ENCODE measurements at places on chromosomes 4 and X.

DNA sequence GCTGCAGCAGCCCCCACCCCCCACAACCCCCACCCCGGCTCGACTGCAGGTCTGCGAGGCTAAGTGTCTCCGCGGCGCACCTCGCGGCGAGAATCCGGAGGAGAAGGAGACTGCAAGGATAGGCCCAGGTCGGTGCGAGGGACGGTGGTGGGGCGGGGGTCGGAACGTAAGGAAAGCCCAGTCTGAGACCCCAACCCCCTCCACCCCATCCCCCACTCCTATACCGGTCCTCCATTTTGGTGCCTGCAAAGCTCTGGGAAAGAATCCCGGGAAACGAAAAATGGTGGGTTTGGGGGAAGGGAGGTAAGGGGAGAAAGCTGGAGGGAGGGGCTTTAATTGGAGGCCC lies 614 bp downstream of the BEX3 start:
- no peak for DNase-seq

DNA sequence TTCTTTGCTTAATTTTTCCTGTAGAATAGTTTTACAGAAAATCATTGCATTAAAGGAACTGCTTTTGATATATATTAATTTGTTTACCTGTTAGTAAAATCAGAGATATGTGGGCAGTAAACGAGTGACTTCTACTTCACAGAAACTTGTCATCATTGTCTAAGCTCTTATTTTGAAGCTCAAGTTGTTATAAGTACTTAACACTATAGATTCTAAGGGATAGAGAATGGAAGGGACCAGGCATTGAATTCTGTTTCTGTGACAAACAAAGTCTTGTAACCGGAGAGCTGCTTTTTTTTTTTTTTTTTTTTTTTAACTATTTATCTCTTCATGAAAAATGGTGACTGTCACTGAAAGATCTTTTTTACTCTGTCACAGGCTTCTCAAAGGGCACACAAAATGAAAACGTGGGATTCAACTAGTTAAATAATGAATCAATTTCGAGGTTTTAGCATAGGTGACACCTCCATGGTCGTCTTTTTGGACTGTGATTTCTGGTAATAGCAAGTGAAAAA lies 14.4 kb downstream of the STK26 start:
- DNase-seq: no peak

GRCh38 chrX:43702079-43702524 lies 46.0 kb downstream of the MAOA start:
- DNase-seq: no peak

GRCh38 chr4:143286701-143287571 lies 49.7 kb upstream of the GAB1 start:
- DNase-seq: no peak

GRCh38 chr4:151226004-151226932 lies 50.7 kb upstream of the PRSS48 start:
- DNase-seq: no peak

GRCh38 chr4:16897991-16898827 lies at the start of gene LDB2:
TSS of gene LDB2 (minus strand) at chr4:16898645.
- DNase-seq: no peak

- no peak for DNase-seq
Observed at GRCh38 chr4:186725469-186726425, 2.1 kb upstream of the FAT1 start.

DNA sequence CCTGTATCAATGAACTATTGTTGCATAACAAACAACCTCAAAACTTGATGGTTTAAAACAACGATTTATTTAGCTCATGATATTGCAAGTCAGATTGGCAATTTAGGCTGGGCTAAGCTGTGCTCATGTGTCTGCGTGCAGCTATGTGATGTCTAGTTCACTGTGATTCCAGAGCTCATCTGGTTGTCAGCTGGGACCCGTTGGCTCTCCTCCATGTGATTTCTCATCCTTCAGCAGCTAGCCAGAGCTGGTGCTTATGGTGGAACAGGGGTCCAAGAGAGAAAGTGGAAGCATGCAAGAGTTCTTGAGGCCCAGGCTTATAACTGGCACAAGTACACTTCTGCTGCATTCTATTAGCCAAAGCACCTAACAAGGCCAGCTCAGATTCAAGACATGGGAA lies 28.8 kb upstream of the TRPC3 start:
- no peak for DNase-seq

GRCh38 chrX:109822861-109823260 lies 89.8 kb upstream of the ACSL4 start:
- no peak for DNase-seq

DNA sequence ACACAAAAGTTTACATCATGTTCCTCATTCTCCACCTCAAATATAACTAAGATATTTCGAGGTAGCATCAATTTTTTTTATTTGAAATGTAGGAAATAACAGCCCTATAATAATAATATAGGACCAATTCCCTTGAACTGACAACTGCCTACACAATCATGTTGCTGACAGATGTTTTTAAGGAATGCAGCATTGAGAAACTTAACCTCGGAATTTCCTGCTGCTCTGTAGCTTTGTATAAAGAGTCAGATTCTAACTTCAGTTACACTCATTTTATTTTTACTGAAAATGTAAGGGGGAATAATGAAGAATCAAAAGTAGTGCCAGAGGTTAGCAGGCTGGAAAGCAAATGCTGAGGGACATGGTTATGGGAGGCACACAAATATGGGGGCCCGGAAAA lies 235.8 kb downstream of the RBMX2 start:
- DNase-seq: no peak

GRCh38 chr4:165556383-165556782 lies 177.6 kb downstream of the CPE start:
- DNase-seq: no peak

- no peak for DNase-seq
Observed at GRCh38 chrX:51420610-51421009, 75.8 kb downstream of the NUDT11 start.

DNA sequence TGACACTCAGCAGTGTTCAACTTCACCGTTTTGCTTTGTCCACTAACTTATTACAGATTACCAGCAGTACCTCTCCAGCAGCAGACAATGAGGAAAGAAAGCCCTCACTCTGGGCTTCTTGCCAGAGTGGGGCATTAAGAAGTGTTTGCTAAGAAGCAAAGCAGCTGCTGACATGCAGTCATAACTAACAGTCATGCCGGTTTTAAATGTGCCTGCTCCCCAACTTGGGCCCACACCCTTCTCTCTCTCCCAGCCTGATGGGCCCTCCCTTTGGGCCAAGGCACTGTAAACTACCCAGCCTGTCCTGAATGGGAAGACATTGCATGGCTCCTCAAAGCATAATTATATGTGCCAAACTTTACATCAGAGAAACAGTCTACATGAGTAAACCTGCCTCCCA lies 54.6 kb upstream of the HHIP start:
- no peak for DNase-seq

GRCh38 chr4:141207961-141208360 lies 12.7 kb upstream of the ZNF330 start:
- DNase-seq: no peak

DNA sequence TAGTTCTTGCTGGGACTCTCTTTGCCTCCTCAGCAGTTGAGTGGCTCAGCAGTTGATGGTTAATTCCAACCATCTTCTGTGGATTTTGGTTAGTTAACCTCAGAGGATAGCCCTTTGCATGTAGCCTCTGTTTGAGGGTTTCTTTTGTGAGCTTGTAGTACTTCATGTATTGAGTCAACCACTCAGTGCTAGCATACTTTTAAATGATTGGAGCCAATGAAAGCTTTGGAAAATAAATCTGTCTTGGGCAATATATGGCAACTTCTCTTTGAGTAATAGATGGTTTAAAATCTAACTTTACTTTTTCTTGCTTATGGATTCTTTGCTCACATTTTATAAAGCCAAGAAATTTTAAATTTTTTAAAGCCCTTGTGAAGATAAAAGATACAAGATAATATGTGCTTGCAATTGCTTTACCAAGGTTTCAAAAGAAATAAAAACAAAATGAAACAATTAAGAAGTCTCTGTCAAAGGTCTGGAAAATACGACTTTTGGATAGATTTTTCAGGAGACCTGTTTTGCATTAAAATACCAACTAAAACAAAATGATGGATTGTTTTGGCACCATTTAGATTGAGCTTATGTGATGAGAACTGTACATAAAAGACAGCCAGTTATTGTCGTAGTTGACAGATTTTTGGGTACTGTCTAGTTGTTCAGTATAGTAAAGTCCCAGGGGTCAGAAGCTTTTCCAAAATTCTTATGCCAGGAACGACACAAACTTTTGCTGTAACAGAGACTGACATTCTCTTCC lies 181.9 kb downstream of the SPRY1 start:
- no peak for DNase-seq

- no peak for DNase-seq
Observed at GRCh38 chrX:49972328-49972860, 50.0 kb downstream of the CLCN5 start.

DNA sequence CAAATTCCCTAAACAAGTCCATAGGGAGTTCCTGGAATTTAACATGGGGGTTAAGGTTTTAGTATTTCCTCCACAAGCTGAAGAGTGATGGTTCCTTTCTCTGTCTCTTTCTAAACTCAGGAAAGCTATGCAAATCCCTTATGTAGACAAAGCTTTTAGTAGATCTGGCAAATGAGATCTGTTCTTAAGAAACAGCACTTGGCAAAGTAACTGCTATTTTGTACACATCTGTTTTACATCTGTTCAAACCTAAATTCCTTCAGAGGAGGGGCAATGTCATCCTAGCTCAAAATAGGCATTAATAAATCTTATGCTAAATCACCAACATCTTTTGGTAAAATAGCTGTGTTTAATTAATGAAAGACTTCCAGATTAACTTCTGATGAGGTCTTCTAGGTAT lies 137.8 kb upstream of the TBC1D9 start:
- DNase-seq: no peak

GRCh38 chrX:97524997-97525396 lies 641.3 kb downstream of the RPA4 start:
- DNase-seq: no peak

DNA sequence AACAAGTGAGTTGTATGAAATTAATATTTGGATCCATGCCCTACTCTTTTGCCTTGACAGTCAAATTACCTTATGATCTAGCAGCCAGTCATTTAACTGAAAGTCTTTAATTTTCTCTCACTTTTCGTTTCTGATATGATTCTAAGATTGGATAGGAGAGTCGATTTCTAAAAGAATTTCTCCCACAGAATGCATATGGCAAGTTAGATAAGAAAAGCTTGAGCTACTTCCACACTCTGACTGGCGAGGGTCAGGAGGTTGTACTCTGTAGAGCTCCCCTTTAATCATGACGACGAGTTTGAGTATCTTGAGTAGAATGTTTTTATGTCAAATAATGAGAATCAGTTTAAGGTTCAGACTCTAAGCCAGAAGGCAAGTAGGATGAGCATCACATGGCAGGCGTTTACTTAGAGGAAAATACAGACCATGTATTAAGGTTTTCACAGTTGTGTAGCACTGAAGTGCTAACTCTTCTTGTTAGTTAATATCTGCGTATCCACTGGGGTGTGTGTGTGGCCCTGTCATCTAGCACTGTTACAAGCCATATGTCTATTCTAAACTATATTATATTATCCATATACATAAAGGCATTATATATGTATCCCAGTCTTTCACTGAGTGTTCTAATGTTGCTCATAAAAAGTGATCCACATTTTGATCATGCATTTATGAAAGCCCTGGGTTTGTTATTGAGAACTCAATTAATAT lies 37.8 kb downstream of the LRP2BP start:
- no peak for DNase-seq

DNA sequence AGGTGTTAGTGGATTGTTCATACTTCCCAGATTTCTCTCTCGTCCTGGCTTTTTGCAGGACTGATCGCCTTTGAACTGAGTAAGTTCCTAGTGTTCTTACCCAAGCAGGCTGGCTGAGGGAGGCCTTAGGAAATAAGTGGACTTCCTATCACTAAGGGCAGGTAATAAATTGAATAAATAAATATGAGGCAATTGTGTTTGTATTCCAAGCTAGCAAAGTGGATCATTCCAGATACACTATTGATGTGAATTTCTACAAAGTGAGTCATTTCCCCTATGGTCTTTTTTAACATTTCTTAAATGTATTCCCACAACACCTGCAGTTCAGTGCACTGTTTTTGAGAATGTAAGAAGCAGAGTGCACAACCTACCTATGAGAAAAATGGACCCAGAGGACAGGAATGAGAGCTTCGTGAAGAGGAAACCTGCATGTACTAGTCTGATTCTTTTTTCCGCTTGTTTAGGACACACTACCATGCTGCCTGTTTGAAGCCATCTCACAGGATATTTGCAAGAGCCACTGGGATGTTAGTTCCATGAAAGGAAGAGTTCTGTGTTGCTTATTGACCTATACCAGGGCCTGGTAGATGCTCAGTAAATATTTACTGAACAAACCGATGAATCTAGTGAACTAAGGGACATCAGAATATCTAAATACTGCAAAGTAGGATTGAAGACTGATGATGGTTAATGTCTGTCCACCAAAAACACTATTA lies 29.0 kb upstream of the SMAD1 start:
- no peak for DNase-seq

- DNase-seq: no peak
Observed at GRCh38 chr4:75922588-75922987, 18.2 kb downstream of the NAAA start.

- DNase-seq: no peak
Observed at GRCh38 chr4:110624398-110624780, 1.5 kb upstream of the PITX2 start.

- no peak for DNase-seq
Observed at GRCh38 chrX:92247076-92247475, 467.9 kb downstream of the PCDH11X start.

GRCh38 chr4:36251983-36252382 lies 7.7 kb upstream of the ARAP2 start:
- DNase-seq: no peak

DNA sequence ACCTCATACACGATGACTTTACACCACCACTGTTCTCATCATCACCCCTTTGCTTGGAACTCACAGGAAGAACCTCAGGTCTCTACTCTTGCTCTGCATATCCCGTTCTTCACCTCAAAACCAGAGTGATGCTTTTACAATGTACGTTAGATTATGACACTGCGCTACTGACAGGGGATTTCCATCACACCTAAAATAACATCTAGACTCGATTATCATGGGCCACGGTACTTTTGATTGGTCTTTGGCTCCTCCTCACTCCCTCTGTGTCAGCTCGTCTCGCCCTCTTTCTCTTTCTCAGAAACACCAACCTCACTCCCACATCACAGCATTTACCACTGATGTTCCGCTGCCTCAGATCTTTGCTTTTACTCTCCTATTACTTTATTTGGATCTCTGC lies 172.4 kb downstream of the TLL1 start:
- no peak for DNase-seq

DNA sequence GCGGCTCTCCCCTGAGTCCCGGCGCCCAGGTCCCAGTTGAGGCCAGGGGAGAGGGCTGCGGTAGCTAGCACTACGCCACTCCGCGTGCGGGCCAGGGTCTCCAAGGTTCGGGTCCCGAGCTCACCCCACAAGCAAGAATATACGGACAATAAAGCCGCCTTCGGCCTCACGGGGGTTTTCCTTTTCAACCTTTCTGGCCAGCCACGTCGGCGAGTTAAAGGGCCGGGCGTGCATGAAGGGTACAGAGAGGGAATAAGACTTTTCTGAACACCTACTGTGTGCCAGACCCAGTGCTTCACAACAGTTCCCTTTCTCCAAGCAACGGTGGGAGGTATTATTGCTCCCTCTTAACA lies 138.5 kb upstream of the ZIC3 start:
- no peak for DNase-seq
